MG63 (cell line): ENCODE measurements at places on chromosomes 1 and 21. TPM values are rescaled to one million over a fixed set of nuclear protein-coding genes. Genes with fewer than 3 reads are reported as not detected.

DNA sequence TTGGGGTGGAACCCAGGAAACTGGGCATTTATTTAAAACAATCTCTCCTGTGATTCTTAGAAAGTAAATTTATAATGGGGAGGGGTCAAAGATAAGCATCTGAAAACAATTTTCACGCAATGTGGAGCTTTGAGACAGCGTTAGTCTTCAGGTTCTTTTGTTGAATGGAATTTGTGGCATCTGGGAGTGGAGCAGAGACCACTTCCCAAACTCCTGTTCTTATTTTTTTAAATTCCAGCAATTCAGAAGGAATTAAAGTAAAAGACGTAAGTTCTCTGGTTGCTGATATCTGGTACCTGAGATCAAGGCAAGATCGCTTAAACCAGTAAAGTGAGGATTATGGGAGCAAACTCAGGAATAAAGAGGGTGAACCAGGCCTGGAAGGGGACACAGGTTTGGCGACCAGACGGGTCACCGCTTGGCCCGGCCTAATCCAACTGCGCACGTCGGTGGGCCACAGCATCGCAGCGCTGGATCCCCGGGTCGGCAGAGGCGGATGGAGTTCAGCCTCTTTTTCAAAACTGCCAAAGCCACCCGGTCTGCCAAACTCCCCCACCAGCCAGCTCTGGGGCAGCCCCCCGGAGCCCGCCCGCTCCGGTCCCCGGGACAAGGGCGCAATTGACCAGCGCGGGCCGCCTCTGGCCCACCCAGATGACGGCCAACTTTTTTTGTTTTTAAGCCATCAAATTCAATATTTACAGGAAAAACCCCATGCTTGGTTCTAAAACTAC is 754 bp upstream of the PDPN start:
- DNase-seq: no peak

- DNase-seq: no peak
Measured at GRCh38 chr1:14507262-14507661, 91.2 kb upstream of the KAZN start.

GRCh38 chr1:88451856-88452255 is 232.2 kb upstream of the PKN2 start:
- no peak for DNase-seq

DNA sequence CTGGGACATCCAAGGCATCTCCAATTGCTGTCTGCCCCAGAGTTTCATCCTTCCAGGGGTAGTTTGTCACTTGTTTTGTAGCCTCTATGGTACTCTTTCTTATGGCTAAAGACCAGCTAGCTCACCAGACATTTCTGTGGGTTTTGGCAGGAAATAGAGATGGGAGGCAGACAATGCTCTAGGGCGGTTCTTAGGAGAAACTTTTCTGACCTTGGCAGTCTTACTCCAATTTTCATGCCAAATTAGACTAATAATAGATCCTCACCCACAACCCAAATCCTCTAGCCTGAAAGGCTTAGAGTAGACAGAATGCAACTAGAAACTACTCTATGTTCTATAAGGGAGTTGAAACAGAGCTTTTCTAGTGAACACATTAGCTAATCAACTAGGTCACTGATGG is 69.8 kb downstream of the LRIG2 start:
- DNase-seq: peak; percentile 50

DNA sequence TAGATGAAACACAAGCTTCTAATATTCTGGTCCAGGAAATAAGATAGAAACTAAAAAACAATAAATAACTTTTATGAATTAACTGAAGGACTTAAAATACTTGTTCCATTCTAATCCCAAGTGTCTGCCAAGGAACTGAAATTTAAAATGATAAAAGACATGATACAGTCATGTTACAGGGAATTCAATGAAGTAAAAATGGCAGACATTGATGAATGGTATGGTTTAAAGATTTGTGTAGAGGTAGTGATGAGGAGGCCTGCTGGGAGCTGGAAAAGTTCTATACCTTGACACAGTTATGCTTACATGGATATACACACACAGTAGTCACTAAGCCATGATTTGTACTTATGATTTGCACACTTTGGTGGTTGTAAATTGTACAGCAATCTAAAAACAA is 2.1 kb upstream of the UBR4 start:
- no peak for DNase-seq

The C8B gene
- not detected in 2 replicates for total RNA-seq

DNA sequence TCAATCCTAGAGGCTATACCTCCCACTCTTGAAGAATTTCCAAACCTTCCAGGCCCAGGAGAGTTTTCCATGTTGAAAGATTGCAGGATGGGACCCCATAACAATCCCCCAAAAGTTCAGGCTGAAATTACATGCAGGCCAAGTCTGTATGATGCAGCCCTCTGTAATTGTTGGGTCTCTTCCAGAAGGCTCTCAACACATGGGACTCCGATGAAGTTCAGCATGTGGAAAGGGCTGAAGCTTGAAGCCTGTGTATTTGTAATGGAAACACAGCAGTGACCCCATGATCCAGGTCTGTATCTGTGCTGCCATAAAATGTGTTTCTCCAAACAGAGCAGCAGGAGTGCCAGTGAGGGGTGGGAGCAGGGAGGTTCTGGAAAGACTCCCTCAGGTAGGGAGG is 202.5 kb upstream of the LYPLAL1 start:
- no peak for DNase-seq

GRCh38 chr1:218953386-218953785 is 220.3 kb upstream of the LYPLAL1 start:
- no peak for DNase-seq

- DNase-seq: no peak
Measured at GRCh38 chr1:200526709-200527612, 93.6 kb downstream of the KIF14 start.

GRCh38 chr21:22174746-22175145 is 1176.5 kb downstream of the NCAM2 start:
- DNase-seq: no peak

GRCh38 chr1:171715813-171716251 is 26.0 kb downstream of the VAMP4 start:
- DNase-seq: no peak

DNA sequence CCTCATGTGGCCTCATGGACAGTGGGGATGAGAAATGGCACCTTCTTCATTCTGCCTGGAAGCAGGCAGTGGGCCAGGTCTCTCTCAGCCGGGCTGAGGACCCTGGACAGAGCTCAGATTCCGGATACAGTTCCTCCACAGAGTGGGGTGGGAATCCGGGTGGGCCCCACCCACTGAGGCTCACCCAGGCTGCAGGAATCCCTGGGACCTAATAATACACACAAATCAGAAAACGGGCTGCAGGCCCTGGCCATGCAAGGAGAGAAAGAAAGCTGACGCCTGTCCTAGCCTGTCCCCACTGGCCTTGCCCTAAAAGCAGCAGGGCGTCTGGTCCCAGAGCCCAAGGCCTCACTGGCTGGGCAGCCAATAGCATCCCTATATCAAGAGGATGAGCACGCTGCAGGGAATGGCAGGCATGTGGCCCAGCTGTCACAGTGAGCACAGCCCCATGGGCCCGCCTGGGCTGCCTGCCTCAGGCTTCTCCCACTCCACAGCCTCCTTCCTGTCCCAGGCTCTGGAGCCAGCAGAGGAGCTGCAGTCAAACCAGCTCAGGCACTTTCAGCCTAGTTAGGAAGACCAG is 25.3 kb downstream of the ACTA1 start:
- no peak for DNase-seq

GRCh38 chr1:176897350-176898236 is 266.9 kb downstream of the ASTN1 start:
- DNase-seq: peak; percentile 48
